Occipital lobe (tissue), 3 donors: ENCODE measurements at places on chromosomes 11 and 22. TPM values are rescaled to one million over a fixed set of nuclear protein-coding genes. Genes with fewer than 3 reads are reported as not detected.

RASSF10 gene
- total RNA-seq, result 3.4 TPM

DNA sequence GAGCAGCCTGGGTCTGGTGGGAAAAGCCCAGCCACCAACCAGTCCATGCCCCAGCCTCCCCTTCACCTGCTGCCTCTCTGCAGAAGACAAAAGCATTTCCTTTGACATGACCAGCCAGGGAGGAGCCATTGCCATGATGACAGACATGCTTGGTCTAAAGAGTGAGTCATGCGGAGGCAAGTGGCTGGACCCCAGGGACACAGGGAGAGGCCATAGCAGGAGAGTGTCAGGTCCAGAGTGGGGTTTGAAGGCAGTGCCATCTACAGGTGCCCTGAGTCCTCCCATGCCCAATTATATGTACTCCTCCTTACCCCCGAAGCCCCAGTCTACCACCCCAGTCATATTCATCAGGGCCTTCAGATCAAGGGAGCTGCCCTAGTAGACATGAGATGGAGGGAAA lies 67.4 kb downstream of the SCN3B start:
- no peak for DNase-seq

DNA sequence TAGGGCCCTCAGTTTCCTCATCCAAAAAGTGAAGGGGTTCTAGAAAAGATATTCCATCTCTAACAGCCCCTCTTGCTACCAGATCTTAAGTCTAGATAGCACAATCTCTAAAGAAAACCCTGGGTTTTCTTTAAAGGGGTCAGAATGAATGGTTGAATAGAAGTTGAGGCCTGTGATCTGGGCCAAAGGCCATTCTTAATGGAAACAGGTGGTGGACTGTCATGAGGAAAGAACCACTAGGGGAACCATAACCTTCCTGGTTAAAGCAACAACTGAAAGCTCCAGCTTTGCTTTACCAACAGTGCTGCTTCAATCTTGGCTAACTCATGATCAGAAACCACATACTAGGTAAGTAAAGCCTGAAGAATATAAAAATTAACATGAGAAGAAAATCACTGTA lies 1.8 kb downstream of the CELF1 start:
- DNase-seq, result no peak

ANKRD49 gene
- total RNA-seq, result 21.8 TPM
